SHP77 treated with DMSO at 0.1 percent for 48 hours (cell line): ENCODE measurements at places on chromosomes 2 and 18.

DNA sequence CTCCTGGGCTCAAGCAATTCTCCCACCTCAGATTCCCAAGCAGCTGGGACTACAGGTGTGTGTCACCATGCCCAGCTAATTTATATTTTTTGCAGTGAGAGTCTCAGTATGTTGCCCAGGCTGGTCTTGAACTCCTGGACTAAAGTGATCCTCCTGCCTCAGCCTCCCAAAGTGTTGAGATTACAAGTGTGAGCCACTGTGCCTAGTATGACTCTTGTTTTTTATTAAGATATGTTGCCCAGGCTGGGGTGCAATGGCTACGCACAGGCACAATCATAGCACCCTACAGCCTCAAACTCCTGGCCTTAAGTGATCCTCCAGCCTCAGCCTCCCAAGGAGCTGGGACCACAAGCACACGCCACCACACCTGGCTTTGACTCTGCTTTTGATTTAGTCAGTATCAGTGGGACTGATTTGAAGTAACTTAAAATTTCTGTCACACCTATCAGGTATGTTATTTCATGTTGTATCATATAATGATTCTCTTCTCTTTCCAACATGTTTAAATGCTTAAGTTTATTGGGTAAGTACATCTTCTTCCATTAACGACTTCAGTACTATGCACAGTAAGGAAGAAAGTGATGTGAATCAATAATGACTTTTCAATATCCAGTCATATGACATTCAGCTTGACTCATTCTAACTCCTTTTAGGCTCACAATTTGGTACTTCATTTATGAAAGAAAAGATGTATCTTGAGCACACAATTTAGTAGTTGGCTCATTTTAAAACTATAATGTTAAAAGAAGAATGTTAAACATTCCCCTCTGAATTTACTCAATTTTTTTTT lies 6.3 kb downstream of the PPP4R3B start:
- no peak for DNase-seq

- DNase-seq = no peak
Measured at GRCh38 chr2:70959271-70959761, 19.1 kb upstream of the ANKRD53 start.

DNA sequence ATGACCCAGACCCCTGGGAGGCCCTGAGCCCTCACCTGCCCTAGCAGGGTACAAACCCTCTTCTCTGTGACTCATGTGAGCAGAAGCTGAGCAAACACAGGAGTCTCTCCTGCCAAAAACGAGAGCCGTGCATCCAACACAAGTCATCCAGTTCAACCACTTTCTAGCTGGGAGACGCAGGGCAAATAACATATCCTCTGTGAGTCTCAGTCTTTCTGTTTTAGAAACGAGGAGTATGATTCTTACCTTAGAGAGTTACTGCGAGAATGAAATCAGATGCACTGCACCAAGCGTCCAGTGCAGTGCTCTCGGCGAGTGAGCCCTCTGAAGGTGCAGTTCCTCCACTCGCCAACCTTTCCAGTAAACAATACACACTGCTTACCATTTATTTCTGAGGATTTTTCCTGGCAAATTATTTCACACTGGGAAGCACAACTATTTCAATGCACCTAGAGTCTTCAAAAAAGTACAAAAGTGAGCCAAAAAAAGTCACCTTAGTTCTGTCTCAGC lies 331.8 kb upstream of the MYT1L start:
- peak; percentile 92 for DNase-seq

- DNase-seq = peak; percentile 37
Measured at GRCh38 chr2:50535971-50536759, 495.8 kb downstream of the NRXN1 start.

DNA sequence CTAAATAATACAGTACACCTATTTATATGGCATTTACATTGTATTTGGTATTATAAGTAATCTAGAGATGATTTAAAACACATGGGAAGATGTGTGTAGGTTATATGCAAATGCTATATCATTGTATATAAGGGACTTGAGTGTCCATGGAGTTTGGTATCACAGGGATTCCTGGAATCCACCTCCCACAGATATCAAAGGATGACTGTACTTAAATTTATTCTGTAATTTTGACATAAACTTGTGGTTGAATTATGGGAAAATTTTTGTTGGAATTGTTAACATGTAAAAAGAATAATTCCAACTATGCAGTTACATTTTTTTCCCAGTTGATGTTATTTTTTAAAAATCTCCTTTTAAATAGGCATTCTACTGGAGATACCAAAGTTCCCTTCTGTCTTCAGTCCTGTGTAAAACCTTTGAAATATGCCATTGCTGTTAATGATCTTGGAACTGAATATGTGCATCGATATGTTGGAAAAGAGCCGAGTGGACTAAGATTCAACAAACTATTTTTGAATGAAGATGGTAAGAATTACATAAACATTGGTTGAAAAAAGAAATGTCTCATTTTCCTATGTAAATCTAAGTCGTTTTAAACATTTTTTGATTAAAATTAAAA lies 24.1 kb downstream of the GLS start:
- DNase-seq = no peak

DNA sequence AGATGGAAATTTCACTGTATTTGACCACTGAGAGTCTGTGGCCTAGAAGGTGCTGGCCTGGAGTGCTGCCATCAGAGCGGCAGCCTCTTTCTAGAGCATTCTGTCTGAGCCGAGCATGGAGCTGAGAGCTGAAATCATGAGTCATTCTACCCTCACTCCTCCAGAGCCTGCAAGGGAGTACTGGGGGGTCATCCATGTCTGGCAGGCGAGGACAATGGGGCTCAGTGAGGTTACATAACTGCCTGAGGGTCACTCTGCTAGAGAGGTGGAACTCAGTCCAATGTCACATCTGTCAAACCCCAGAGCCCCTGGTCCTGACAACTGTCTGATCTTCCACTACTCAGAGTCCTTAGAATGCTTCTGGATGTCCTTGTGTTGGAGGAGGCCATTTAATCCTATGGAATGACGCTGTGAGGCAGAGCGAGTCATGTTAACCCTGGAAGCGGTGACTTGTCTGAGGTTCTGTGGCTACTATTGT lies 65.3 kb downstream of the HAUS1 start:
- no peak for DNase-seq

DNA sequence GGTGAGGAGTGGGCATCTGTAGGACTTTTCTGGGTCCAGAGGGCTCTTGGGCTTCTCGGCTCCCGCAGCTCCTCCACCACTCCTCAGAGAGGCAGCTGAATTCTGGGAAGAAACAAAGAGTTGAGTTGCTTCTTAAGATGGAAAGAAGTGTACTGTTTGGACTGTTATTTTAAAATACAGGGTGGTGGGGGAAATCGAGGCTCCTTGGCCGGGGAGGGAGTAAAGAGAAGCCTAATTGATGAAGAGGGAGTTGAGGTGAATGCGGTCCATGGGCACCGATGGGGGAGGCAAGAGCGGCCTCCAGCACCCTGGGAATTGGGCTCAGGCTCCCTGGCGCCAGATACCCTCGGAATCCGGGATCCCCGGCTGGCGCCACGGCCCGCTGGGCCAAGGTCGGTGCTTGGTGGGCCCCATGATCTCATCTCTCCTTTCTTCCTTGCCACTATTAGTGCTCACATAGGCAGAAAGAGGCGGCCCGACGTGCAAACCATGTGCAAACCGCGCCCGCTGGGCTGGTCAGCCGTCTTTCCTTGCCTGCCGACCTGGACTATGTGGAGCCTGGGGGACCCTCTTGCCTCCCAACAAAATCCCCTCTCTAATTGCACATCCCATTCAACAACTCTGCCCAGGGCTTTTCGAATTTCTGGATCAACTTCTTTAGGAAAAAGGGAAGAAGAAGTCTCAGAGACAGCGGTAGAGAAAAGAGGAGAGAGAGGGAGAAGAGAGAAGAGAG lies 604 bp upstream of the SIX3 start:
- no peak for DNase-seq

DNA sequence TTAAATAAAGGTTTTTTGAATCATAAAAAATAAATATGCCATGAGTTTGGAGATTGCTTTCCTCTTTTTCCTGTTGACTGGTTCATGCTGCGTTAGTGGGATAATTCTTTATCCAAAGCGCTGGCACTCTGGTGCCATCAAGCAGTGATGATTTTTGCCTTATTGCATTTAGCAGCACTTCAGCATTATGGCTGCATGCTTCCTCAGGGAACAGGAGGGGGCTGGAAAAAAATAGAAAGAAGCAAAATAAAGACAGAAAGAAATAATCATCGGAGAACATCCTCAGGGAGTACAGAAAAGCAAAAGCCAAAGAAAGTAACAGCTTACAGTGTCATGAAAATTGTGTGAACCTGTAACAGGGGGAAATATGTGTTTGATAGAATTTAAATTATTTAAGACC lies 1408.2 kb upstream of the PIK3C3 start:
- DNase-seq = no peak
